ENCODE measurements at places on chromosomes 7 and 10.

GRCh38 chr10:58700591-58700990 lies 187.9 kb downstream of the BICC1 start:
- no peak for DNase-seq

DNA sequence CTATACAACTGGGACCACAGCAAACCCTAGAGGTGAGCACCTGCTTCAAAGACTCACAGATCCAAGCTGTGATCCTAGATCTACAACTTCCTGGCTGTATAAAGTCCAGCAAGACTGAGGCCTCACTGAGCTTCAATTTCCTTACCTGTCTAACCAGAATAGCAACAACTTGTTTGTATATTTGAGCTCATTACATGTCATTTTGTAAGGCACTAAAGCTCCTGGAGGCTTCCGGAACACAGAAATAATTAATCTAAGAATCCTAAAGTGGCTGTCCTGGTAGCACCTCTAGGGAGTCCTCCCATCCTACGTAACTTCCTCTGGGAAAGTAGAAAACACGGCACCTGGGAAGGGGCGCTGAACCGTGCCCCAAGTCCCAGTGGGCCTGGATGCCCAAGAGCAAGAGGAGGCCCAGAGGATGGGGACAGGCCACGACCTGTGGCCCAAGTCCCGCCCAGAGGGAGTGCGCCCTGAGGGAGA lies 39.4 kb downstream of the HK1 start:
- no peak for DNase-seq

- DNase-seq, result no peak
Observed at GRCh38 chr10:76043261-76043660, 611.8 kb downstream of the LRMDA start.

DNA sequence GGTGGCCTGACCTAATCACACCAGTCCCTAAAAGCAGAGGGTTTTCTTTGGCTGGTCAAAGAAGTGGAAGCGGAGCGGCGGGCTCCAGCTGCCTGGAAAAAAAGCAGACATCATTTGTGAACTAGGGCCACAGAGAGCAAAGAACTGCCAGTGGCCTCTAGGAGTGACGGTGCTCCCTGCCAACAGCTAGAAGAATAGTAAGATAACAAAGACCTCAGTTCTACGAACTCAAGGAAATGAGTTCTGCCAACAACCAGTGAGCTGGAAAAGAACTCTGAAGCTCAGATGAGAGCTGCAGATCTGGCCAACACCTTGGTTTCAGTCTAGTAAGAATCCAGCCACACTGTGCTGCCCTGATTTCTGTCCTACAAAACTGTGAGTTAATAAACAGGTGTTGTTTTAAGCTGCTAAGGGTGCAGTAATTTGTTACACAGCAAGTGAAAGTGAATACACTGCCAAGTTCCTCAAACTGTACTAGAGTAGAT lies 178.0 kb downstream of the SRPK2 start:
- DNase-seq, result no peak

DNA sequence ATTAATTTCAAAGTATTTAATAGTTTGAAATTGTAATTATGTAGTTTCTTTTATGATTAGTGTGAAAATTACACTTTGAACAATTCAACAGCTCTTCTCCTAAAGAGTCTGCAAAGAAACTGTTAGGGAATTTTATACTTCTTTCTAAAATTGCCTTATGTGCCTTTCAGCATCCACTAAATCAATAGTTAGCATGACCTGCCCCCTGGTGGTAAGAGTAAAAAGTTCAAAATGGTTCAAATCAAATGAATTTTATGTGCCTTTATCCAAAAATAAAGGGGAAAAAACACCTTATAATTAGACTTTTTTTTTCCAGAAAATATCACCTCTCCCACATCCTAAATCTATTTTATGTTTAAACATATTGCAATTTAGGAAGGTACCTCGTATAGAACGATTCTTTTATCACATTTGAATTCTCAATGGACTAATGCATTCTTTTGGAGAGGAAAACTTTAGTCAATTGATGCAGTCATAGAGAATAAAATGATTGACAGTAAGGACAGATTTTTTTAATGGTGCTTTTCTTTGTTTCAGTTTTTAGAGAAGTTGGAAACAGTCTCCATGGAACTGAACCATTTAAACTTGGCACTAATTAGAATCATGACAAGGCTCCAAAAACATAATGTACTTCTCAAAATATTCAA lies 163.7 kb downstream of the SEMA3D start:
- DNase-seq, result peak; percentile 29

DNA sequence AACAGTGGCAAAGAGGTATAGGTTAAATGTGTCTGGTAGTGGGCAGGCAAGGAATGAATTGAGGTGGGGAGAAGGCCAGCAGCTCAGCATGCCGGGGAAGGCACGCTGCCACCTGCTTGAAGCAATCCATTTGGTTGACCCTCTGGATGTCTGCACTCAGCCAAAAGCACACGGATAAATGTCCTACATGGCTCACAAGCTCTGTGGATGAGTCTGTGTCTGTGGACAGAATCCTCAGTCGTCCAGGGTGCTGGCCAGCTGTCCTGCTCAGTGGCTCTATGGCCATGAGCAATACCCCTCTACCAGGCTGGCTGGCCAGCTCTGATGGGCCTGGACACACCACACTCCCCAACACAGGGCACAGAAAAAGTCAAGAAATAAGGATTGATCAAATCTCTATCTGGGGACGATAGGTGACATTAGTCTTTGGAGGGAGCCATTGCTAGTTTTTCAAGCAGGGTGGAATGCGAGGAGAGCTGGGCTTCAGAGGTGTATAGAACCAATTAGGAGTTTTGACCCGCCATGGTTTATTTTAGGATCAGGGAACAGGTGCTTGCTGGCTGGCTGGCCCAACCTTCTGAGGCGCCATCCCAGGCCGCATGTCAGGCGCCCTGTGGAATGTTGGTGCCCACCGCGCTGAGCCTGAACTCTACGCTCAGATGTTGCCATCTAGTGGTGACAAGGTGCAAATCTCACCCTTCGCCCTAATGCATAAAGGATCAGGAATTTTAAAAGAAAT lies 493.4 kb downstream of the TNS3 start:
- no peak for DNase-seq

GRCh38 chr10:80359644-80360043 lies 3.1 kb downstream of the DYDC2 start:
- DNase-seq, result no peak
